ENCODE measurements at places on chromosomes 6 and 20.

DNA sequence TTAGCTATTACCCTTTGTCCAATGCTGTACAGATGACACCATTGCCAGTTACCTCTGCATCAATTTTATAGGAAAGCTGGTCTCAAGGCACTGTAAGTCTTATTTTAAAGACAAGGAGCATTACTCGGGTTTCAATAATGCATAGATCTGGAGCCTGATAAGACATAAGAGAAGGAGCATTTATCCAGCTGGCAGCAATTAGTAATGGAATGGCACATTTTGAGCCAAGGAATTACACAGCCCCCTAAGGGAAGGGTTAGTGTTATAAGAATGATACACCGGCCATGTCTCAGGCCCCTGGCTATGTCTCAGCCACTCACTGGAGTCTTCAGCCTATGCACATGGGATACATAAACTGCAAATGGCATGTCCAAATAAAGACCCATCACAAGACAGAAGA is 23.1 kb upstream of the TMEM242 start:
- DNase-seq = no peak

- no peak for DNase-seq
Observed at GRCh38 chr20:53902968-53903651, 167.3 kb downstream of the BCAS1 start.

GRCh38 chr6:38051819-38052434 is 232.4 kb downstream of the ZFAND3 start:
- no peak for DNase-seq

GRCh38 chr6:35620706-35621105 is 68.0 kb downstream of the FKBP5 start:
- no peak for DNase-seq

DNA sequence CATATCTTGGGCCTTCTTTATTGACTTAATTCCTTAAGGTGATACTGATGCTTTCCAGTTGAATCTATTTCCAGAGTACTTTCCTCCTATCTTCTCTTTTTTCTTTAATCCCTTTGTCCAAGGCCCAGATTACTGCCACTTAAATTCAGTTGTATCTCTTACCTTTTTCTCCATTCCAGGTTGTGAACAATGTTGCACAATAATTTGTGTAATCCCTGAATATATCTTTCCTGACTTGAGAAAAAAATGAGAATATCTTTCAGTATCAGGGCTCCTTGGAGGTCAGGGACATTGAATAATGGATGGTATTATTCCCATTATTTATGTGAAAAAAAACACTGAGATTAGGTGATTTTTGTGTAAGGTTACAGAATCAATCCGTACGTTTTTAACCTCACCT is 683.3 kb downstream of the PTPRT start:
- DNase-seq = no peak

GRCh38 chr6:100343316-100344077 is 121.2 kb downstream of the SIM1 start:
- no peak for DNase-seq

DNA sequence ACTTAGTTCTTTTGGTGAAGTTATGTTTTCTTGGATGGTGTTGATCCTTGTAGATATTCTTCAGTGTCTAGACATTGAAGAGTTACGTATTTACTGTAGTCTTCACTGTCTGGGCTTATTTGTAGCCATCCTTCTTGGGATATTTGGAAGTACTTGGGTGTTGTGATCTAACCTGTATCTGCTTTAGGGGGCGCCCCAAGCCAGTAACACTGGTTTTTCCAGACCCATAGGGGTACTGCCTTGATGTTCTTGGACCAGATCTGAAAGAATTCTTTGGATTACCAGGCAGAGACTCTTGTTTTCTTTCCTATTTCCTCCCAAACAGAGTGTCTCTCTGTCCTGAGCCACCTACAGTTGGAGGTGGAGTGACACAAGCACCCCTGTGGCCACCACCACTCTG is 309.1 kb upstream of the IMPG1 start:
- no peak for DNase-seq

DNA sequence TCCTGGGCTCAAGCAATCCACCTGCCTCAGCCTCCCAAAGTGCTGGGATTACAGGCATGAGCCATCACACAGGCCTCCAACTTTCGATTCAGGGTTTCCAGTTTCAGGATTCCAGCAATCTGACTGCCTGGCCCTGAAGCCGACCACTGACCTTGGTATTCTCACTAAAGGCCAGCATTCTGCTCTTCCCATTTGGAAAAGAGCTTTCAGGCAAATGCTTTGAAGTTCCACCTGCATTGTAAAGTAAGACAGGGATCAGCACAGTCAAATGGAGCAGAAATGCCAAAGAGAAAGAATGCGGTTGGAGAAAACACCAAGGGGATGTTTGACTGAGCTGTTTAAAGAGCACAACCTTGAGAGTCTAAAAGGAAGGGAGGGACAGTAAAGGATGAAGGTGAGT is 117.0 kb upstream of the CEP85L start:
- DNase-seq = no peak

- no peak for DNase-seq
Observed at GRCh38 chr6:31070711-31071197, 41.6 kb downstream of the C6orf15 start.

- no peak for DNase-seq
Observed at GRCh38 chr6:99613409-99613704, 6.7 kb downstream of the PRDM13 start.

GRCh38 chr6:144155529-144155928 is 5.2 kb downstream of the STX11 start:
- no peak for DNase-seq

DNA sequence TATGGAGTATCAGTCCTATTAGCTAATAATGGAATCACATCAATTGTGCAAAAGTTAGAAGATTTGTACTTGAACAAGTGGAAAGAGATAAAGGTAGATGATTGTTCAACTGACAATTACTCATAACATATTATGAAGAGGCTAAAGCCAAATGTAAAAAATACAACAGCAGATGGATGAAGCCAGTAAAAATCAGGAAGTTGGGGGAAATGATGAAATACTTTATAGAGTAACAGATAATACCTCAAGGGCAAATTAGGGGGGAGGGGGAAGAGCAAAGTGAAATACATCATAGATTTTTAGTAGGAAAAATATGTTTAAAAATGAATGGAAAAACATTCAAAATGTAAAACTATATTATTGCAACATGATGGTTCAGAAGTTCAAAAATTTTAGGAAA is 114.0 kb downstream of the PDSS2 start:
- DNase-seq = no peak

GRCh38 chr6:84027340-84028181 is 6.0 kb upstream of the MRAP2 start:
- DNase-seq = no peak

DNA sequence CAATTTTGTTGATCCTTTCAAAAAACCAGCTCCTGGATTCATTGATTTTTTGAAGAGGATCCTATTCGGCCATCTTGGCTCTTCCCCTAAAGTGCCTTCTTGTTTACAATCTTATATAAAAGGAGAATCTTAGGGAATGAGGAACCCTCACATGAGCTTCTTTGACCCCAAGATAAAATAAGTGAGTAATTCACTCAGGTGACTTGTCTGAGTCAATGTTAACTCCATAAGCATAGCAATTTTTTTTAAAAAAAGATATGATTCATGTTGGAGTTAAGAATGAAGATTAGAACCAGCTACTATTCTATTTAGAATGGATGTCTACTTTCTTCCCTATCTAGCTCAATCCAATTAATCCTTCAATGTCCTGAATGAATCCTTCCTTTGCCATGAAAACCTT is 21.0 kb downstream of the WASF1 start:
- no peak for DNase-seq

DNA sequence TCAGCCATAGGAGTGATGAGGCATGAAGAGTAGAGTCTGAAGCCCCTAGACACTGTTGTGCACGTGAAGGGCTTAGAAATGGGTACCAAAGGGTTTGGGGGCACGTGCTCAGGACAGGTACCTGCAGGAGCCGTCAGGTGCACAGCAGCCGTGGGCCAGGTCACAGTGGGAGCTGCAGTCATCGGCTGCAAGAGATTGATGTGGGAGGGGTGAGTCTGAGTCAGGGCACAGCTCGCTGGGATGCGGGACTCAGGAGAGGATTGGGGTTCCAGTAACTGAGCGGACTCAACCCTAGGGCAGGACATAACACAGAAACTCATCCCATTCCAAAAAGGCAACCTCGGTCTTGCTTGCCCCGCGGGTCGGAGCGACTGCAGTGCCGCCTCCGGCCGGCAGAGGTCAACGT is 1.1 kb downstream of the DLK2 start:
- DNase-seq = no peak

DNA sequence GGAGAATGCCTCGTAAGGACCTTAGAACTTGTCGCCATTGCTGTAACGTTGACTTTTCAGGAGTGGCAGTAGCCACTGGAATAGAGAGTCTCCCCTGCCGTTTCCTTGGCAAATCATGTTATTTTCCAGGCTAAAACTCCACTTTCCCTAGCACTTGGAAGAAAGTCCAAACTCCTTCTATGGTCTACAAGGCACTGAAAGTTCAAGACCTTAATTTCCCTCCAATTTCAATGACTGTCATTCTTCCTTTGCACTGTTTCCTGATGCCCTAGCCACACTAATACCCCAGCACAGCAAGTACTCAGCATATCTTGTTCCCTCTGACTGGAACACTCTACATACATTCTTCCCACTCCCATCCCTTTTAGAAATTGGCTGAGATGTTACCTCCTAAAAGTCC is 1.8 kb upstream of the TBPL1 start:
- DNase-seq = no peak

GRCh38 chr6:167276772-167277533 is 14.2 kb upstream of the UNC93A start:
- no peak for DNase-seq

DNA sequence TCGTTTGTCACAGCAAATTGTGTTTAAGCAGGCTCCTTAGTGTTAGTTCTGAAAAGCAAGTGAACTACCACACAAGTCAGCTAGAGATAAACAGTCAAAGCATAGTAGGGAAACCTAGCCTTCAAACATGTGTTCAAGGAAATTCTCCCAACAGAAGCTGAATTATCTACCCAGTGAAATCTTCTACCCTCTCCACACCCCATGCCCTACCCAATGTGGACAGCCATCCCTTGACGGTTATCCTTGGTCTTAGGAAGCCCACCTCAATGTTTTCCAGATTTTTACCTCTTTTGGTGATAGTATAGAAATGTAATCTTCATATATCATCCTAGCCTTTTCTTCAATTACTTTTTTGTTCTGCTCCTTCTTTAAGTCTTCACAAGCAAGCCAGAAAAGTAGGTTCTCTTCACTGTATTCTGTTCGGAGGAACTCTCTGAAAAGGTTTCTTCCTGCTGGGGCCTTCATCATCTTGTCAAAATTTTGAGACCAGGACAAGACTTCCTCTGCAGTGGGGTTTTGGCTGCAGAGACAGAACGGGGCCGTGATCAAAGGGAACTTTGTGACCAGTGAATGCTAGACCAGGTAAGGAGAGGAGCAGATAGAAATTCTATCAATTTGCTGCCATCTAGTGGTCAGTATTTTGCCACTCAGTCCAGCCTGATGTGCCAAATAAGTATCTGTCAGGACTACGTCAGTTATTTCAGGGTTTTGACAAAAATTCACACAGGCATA is 21.6 kb upstream of the MTRF1L start:
- no peak for DNase-seq

GRCh38 chr6:21804941-21805610 is 211.5 kb downstream of the SOX4 start:
- no peak for DNase-seq

DNA sequence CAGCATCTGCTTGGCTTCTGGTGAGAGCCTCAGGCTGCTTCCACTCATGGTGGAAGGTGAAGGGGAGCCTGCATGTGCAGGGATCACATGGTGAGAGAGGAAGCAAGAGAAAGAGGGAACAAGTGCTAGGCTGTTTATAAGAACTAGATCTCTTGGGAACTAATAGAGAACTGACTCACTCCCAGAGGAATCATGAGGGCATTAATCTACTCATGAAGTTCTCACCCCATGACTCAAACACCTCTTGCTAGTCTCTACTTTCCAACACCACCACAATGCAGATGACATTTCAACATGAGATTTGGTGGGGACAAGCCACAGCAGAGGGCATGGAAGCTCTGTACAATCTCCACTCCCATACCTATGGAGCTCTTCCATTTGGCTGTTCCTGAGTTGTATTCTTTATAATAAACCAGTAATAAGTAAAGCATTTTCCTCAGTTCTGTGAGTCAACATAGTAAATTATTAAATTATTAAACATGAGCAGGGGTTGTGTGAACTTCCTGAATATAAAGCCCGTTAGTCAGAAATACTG is 524.1 kb upstream of the NRSN1 start:
- DNase-seq = no peak

GRCh38 chr6:66328200-66328599 is 621.2 kb upstream of the EYS start:
- DNase-seq = no peak

DNA sequence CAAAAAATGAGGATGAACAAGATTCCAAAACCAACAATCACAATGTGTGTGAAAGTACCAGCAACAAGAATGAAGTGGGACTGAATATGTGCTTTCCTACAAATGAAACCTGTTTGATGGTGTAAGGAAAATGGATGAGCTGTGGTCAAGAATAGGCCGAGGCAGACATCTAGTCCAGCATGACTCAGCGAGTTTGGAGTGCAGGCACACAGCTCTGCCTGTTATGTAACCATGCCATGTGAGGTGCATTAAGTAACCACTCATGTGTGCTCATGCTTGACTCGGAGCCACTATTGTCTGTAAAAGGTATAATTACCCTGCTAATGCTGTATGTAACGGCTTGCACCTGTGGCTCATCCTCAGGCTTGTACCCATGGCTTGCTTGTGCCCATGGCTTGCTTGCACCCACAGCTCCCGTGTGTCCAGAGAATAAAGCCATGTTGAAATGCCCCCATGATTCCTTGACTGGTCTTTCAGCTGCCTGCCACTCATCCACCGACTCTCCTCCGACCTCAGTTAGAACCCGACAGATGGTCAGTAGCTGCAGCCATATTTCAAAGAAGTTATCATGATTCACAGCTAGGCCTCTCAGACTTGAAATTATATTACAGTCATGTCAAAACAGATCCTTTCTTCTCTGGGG is 98.7 kb downstream of the BACH2 start:
- DNase-seq = no peak

DNA sequence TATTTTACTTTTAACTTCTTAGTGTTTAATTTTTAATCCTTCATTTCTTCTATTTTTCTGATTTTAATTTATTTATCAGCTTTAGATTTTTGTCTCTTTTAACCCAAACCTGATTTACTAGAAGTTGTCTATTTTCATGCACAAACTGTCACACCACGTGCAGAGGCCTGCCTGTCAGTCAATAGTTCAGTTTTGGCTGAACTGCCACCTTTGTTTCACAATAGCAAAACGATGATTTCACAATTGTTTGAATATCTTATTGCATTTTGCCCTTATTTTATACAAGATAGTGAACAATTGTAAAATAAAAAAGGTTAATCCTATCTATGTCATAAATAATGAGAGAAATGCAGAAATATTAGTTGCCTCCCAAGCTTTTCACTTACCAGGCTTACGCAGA is 24.0 kb upstream of the PPP1R3G start:
- no peak for DNase-seq

GRCh38 chr6:42961020-42961470 is 491 bp downstream of the GNMT start:
- no peak for DNase-seq

GRCh38 chr6:159529934-159530333 is 163.1 kb downstream of the SOD2 start:
- DNase-seq = no peak

GRCh38 chr20:23163562-23163961 is 77.4 kb upstream of the CD93 start:
- no peak for DNase-seq

- DNase-seq = peak; percentile 14
Observed at GRCh38 chr6:45423111-45423823, 45.5 kb upstream of the SUPT3H start.
